ENCODE measurements at places on chromosomes 3 and 15. TPM values are rescaled to one million over a fixed set of nuclear protein-coding genes. Genes with fewer than 3 reads are reported as not detected.

GRCh38 chr3:148344521-148344920 lies 353.2 kb upstream of the AGTR1 start:
- H3K27ac ChIP-seq, result no peak overlapping the region
- DNase-seq, result no peak
- no peak overlapping the region for H3K4me3 ChIP-seq
- no peaks in the 10 kb centered on the region for H3K27me3 ChIP-seq

CIB1 gene
- 38.7 TPM for total RNA-seq

DNA sequence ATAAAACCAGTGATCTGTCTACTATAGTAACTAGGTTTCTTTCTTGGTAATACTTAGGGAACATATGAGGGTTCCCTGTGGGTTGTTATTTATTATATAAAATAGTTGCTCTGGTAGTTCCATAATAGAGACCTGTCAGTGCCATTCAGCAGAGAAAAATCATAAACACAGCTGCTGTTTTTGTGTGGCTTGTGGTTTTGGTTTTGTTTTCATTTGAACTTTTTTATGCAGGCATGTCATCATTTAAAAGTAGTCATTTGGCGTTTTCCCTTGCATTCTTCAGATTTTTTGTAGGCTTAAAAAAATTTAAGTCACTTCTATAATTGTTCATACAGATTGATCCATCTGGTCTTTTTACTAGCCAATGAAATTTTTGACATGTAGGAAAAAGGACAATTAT lies 47.9 kb downstream of the PIK3CA start:
- H3K36me3 ChIP-seq, result no peaks in the 10 kb centered on the region
- no peak overlapping the region for H3K4me3 ChIP-seq
- no peak for DNase-seq
- no peaks in the 10 kb centered on the region for H3K27me3 ChIP-seq
- no peak overlapping the region for H3K27ac ChIP-seq

RTP3 gene
- 0.09 TPM for total RNA-seq

DNA sequence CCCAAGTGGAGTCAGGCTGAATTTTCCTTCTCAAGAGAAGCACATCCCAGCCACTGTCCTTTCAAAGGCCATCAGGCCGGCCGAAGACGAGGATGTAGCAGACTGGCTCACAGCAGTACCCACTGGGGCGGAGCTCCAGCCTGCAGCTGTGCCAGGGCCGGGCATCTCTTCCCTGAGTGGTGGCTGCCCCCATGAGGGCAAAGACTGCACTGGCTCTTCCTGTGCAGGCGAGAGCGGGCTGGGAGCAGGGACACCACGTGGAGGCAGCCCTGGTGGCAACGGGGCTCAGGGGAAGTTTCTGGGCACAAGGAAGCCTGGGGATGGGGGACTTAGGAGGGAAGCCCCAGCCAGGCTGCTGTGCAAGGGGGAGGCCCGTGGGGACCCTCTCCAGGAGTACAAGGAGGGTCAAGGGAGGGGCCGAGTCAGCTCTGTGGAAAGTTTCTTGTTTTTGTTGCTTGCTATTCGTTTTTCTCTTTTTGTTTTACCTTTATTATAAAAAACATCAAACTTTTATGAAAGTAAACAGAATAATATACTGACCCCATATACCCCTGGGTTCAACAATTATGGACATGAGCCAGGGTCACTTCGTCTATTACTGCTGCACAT lies 66.1 kb downstream of the RPN1 start:
- peak; percentile 59 for DNase-seq
- H3K27ac ChIP-seq, result no peak overlapping the region
- no peak overlapping the region for H3K4me3 ChIP-seq
- no peaks in the 10 kb centered on the region for H3K4me1 ChIP-seq

GRCh38 chr3:3064297-3064696 lies 45.9 kb downstream of the IL5RA start:
- no peak for DNase-seq
- H3K36me3 ChIP-seq, result no peaks in the 10 kb centered on the region
- no peak overlapping the region for H3K27ac ChIP-seq

GRCh38 chr15:62658498-62658897 lies 384.0 kb upstream of the TPM1 start:
- H3K4me3 ChIP-seq, result no peak overlapping the region
- no peak for DNase-seq
- H3K36me3 ChIP-seq, result no peaks in the 10 kb centered on the region
- H3K27ac ChIP-seq, result no peak overlapping the region
- no peaks in the 10 kb centered on the region for H3K27me3 ChIP-seq

DNA sequence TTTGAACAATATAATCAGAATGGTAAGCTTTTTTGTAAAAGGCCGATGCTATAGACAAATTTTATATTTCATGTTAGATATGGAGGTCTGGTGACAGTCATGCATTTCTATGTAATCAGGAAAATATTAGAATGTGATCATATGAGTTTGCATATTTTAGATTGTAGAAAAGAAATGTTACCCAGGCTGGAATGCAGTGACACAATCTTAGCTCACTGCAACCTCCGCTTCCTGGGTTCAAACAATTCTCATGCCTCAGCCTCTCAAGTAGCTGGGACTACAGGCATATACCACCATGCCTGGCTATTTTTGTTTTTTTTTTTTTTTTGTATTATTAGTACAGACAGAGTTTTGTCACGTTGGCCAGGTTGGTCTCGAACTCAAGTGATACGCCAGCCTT lies 152.0 kb downstream of the LMLN start:
- no peaks in the 10 kb centered on the region for H3K4me1 ChIP-seq
- no peaks in the 10 kb centered on the region for H3K36me3 ChIP-seq
- H3K27me3 ChIP-seq, result peaks cover 26% of the 10 kb centered on the region
- no peak overlapping the region for H3K4me3 ChIP-seq
- DNase-seq, result no peak

ARHGAP11A gene
- 59.2 TPM for total RNA-seq

DNA sequence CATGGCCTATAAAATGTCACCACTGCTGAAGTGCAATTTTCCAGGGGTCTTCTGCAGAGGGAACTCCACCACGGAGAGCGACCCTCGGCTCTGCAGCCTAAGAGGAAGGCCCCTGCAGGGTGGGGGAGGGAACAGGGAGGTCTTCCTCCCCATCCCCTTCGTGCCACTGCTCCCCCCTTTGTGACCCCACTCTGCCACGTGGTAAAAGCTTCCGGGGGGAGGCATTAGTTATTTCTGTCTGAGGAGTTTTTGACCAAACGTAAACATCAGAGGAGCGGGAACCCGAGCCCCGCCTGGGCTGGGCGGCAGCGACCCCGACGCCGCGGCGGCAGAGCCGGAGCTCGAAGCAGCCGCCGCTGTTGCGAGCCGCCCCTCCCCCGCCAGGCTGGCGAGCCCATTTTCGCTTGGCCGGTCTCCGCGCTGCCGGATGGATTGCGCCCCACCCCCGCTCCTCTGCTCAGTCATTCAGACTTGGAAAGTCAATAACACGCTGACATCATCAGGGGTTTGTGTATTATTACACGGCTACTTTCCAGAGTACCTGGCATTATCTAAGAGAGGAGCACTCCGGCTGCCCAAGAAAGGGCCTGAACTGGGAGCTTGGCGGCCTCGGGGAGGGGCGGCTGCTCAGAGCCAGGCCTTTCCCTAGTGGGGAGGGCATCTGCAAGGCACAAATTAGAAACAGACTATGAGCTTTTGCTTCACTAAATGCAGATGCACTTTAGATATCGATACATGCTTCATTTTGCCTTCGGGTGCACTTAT lies 162.5 kb upstream of the TBL1XR1 start:
- no peaks in the 10 kb centered on the region for H3K27me3 ChIP-seq
- peak; percentile 98 for DNase-seq
- H3K36me3 ChIP-seq, result no peaks in the 10 kb centered on the region
- peaks cover 73% of the 10 kb centered on the region for H3K4me1 ChIP-seq
- H3K27ac ChIP-seq, result peak overlapping the region; percentile 93
- peak overlapping the region; percentile 58 for H3K4me3 ChIP-seq

- H3K27ac ChIP-seq, result no peak overlapping the region
- no peak overlapping the region for H3K4me3 ChIP-seq
- DNase-seq, result no peak
- H3K36me3 ChIP-seq, result no peaks in the 10 kb centered on the region
- no peaks in the 10 kb centered on the region for H3K27me3 ChIP-seq
- no peaks in the 10 kb centered on the region for H3K4me1 ChIP-seq
Observed at GRCh38 chr3:81579744-81580143, 181.7 kb downstream of the GBE1 start.

TLNRD1 gene
- total RNA-seq, result 4.6 TPM

DNA sequence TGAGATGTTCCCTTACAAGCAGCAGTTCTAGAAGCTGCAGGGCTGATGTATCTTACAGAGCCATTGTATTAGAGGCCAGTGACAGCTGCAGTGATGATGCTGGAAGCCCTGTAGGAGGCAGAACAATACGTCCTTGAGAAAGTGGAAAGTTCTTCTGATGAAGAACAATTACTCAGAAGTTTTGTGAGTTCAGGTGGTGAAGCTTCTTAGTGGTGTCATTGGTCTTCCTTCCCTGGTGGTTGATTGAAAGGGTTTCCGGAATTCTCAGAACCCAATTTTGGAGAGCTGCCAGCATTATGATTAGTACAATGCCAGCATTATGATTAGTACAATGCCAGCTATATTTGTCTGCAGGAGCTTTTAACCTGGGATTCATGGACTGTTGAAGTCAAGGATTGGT lies 356.4 kb downstream of the MFSD1 start:
- no peaks in the 10 kb centered on the region for H3K4me1 ChIP-seq
- DNase-seq, result no peak
- H3K27me3 ChIP-seq, result no peaks in the 10 kb centered on the region
- H3K4me3 ChIP-seq, result no peak overlapping the region
- no peak overlapping the region for H3K27ac ChIP-seq

ANKRD63 gene
- not detected for total RNA-seq

GRCh38 chr15:53522991-53523390 lies 236.5 kb downstream of the WDR72 start:
- H3K27me3 ChIP-seq, result no peaks in the 10 kb centered on the region
- no peak overlapping the region for H3K4me3 ChIP-seq
- peaks cover 34% of the 10 kb centered on the region for H3K4me1 ChIP-seq
- no peak overlapping the region for H3K27ac ChIP-seq
- H3K36me3 ChIP-seq, result no peaks in the 10 kb centered on the region

DNASE1L3 gene
- total RNA-seq, result 0.55 TPM

TMEM39A gene
- 32.9 TPM for total RNA-seq

OTOL1 gene
- not detected for total RNA-seq

DNA sequence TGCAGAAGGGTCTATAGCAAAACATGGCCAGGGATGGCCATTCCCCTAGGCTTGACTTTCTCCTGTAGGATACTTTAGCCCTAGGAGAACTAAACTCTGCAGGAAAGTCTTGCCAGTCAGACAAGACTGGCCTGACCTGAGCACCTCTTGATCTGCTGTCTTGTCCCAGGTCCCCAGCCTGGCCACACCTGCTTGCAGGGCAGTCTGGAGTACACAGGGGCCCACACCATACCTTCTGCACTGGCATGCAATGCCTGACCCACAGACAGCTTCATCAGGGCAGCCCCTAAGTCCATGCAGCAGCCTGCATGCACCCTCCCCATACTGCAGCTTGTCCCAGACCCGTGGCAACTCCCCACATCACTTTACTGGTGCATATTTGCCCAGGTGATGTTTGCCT lies 204.6 kb downstream of the LRRC3B start:
- DNase-seq, result no peak
- no peaks in the 10 kb centered on the region for H3K4me1 ChIP-seq
- no peaks in the 10 kb centered on the region for H3K27me3 ChIP-seq
- H3K36me3 ChIP-seq, result no peaks in the 10 kb centered on the region
- no peak overlapping the region for H3K4me3 ChIP-seq

DNA sequence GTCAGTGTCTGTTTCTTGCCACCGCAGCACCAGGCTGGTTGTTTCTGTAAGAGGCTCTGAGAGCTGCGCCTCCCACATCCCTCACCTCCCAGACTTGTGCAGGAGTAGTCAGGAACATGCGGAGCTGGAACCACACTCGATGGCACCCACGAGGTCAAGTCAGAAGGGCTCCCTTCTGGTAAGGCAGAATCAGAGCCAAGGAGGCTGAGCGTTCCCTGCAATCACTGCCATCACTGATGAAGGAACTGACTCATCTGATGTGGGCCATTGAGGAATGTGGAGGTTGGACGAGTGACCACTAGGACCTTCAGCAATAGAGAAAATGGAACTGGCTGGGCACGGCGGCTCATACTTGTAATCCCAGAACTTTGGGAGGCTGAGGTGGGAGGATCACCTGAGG lies 35.7 kb upstream of the BLM start:
- no peak for DNase-seq
- no peaks in the 10 kb centered on the region for H3K4me1 ChIP-seq
- no peaks in the 10 kb centered on the region for H3K27me3 ChIP-seq

All from HepG2 (cell line).